Right atrium auricular region (tissue), 2 donors: ENCODE measurements at places on chromosomes 6 and 20. TPM values are rescaled to one million over a fixed set of nuclear protein-coding genes. Genes with fewer than 3 reads are reported as not detected.

MYCT1 gene
- total RNA-seq, result 15.0 TPM

- no peak overlapping the region for H3K27ac ChIP-seq
- no peaks in the 10 kb centered on the region for H3K27me3 ChIP-seq
- no peaks in the 10 kb centered on the region for H3K36me3 ChIP-seq
- no peaks in the 10 kb centered on the region for H3K4me1 ChIP-seq
These were observed 9.8 kb downstream of the BCAS4 start for GRCh38 chr20:50804437-50805348.

GRCh38 chr6:45044510-45045252 lies 283.4 kb upstream of the RUNX2 start:
- no peak for DNase-seq
- no peaks in the 10 kb centered on the region for H3K36me3 ChIP-seq
- H3K4me3 ChIP-seq, result no peak overlapping the region
- no peaks in the 10 kb centered on the region for H3K27me3 ChIP-seq

DNA sequence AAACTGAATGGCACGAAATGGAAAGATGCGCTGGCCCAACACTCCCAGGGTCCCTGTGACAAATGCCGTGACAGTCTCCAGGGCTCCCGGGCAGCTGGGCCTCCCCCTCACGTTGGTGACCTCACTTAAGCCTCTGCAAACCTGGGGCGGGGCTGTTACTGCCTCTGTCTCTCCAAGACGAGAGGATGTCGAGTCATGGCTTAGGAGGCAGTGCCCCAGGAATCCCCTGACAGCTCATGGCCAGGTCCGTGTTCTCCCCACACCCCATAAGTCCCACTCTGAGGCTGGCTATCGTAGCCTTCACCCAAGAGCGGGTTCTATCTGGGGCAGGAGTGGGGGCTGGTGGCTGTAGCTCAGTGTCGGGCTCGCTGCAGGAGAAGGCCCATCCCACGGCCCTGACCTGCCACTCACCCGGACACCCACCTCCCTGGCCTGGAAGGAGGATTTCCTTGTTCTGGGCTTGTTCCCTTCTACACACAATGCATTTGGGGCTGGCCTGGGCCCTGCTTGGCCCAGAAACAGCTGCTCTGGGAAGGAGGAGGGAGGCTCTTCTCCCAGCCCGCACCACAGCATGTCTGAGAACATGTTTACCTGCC lies 5.6 kb upstream of the RPS21 start:
- no peak for DNase-seq
- H3K27ac ChIP-seq, result peak overlapping the region; percentile 78
- no peaks in the 10 kb centered on the region for H3K36me3 ChIP-seq
- H3K27me3 ChIP-seq, result no peaks in the 10 kb centered on the region
- peaks cover 61% of the 10 kb centered on the region for H3K4me1 ChIP-seq
- H3K4me3 ChIP-seq, result peak overlapping the region; percentile 0

- no peaks in the 10 kb centered on the region for H3K27me3 ChIP-seq
- DNase-seq, result no peak
- H3K36me3 ChIP-seq, result no peaks in the 10 kb centered on the region
- H3K4me1 ChIP-seq, result no peaks in the 10 kb centered on the region
- no peak overlapping the region for H3K4me3 ChIP-seq
These were observed 15.1 kb downstream of the GATA5 start for GRCh38 chr20:62460678-62461077.

DNA sequence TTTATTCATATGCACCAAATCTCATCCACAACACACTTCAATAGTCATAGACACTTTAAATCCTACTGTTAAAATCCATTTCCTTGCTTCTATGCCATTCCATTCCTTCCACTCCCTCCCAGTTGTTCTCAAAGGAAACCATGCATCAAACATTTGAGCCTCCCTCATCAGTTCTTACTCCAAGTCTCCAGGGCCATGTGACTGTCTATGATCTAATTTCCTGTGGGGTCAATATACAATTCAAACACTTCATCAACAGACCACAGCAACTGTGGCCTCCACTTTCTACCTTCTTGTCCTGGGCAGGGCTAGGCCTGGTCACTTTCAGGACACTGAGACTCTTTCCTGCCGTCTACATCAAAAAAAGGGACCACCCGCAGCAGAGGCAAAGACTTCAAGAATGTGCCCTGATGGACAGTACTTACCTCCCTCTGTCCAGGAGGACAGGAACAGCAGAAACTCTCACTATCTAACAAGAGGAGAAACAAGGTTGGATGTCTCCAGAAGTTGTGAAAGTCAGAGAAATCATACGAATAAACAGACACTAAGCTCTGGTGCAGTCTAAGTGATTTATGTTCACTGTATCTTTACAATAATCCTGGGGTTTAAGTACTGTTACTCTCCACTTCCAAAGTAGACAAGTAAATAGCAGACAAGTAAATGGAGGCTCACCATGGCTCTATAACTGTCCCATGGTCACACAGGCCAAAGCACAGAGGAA lies 160.2 kb downstream of the QRSL1 start:
- H3K27me3 ChIP-seq, result no peaks in the 10 kb centered on the region
- H3K4me1 ChIP-seq, result no peaks in the 10 kb centered on the region
- no peaks in the 10 kb centered on the region for H3K36me3 ChIP-seq

MOCS1 gene
- 28.0 TPM for total RNA-seq

F13A1 gene
- 33.2 TPM for total RNA-seq

TUBB1 gene
- total RNA-seq, result 0.19 TPM

GRCh38 chr6:125314009-125314581 lies 12.3 kb upstream of the HDDC2 start:
- H3K36me3 ChIP-seq, result no peaks in the 10 kb centered on the region
- H3K27ac ChIP-seq, result no peak overlapping the region
- DNase-seq, result peak; percentile 82
- H3K4me3 ChIP-seq, result no peak overlapping the region
- no peaks in the 10 kb centered on the region for H3K27me3 ChIP-seq

TULP1 gene
- total RNA-seq, result not detected

BIRC7 gene
- not detected for total RNA-seq

GRCh38 chr20:8020314-8021079 lies 936 bp upstream of the TMX4 start:
- peak overlapping the region; percentile 97 for H3K27ac ChIP-seq
- H3K4me3 ChIP-seq, result no peak overlapping the region
- peaks cover 28% of the 10 kb centered on the region for H3K4me1 ChIP-seq
- no peaks in the 10 kb centered on the region for H3K36me3 ChIP-seq
- no peaks in the 10 kb centered on the region for H3K27me3 ChIP-seq
- no peak for DNase-seq

DNA sequence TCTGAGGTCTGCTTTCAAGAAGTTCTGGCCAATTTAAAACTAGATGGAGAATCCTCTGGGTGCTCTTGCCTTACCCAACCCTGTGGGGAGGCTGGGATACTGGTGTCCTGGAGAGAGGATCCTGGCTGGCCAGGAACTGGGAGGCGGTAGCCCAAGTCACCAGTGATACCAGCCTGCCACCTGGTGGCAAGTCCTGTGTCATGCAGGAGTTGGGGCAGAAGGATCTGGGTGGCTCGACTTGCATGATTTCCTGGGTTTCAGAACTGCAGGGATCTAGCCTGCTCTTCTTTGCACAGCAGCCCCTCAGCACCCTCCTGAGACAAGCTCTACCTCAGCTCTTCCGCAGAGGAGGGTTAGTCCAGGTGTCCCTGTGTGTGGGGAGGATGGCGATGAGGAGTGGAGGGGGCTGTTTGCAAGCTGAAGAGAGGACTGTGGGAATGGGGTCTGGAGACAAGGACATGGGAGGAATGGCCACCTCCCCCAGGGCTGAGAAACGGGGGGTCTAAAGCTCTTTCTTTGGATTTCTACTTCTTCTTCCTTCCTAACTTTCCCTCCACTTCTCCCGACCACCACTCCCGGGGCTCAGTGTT lies 4.2 kb downstream of the KCNK17 start:
- no peak overlapping the region for H3K4me3 ChIP-seq
- peak; percentile 76 for DNase-seq
- no peak overlapping the region for H3K27ac ChIP-seq
- no peaks in the 10 kb centered on the region for H3K36me3 ChIP-seq

DNA sequence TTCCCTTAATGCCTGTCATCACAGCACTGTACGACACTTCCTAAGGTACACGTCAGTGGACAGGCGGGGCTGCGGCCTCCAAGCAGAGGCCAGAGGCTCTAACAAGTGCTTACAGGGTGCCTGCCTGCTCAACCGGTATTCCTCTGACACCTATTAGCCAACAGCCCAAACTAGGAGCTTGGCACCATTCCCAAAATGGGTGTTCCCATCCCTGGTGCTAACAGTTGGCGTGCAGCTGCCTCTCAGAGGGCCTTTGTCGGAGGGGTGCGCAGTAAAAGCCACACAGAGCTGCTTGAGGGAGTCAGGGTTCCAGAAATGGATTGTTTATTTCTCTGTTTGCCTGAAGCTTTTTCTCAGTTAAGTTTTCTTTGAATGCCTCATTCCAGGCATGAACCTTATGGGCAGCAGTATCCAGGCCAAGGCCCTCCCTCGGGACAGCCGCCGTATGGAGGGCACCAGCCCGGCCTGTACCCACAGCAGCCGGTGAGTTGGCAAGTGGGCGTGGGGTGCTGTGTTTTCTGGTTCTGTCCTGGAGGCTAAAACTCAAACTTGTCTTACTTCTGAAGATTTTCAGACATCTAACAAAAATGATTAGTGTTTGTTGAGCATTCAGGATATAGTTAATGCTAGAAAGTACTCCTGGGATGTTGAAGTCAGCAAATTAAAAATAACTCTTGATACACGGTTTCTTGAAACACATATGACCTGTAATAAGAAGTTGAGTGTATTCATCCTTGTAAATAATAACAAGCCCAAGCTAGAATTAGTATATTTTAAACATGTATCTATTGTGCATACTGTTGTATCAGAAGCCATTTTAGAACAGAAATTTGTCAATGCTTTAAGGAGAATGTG lies 124.7 kb downstream of the TMEM242 start:
- H3K36me3 ChIP-seq, result peaks cover 48% of the 10 kb centered on the region
- H3K4me3 ChIP-seq, result no peak overlapping the region
- H3K27ac ChIP-seq, result peak overlapping the region; percentile 63
- DNase-seq, result peak; percentile 76

- H3K36me3 ChIP-seq, result no peaks in the 10 kb centered on the region
- DNase-seq, result no peak
- H3K27me3 ChIP-seq, result no peaks in the 10 kb centered on the region
- H3K4me1 ChIP-seq, result no peaks in the 10 kb centered on the region
These were observed 67.2 kb downstream of the MAP3K4 start for GRCh38 chr6:161058741-161059140.

GRCh38 chr6:140253096-140253495 lies 878.6 kb upstream of the CITED2 start:
- H3K4me1 ChIP-seq, result no peaks in the 10 kb centered on the region
- no peaks in the 10 kb centered on the region for H3K27me3 ChIP-seq
- DNase-seq, result no peak
- no peaks in the 10 kb centered on the region for H3K36me3 ChIP-seq
- H3K4me3 ChIP-seq, result no peak overlapping the region

DNA sequence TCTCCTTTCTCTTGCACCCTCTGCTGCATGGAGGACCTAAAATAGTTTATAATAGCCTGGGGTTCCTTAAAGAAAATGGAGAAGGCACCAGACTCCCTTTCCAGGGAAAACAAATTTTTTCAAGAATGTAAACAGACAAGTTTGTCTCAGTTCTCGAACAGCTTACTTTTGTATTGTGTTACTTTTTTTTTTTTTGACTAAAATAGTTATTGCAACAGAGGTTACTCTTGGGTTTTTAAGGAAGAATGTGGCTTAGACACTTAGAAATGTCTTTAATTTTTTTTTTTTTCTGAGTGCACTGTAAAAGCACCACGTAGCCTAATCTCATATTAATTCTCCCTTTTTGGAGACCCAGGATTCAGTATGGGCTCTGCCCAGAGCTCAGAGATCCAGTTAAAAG lies 148.7 kb upstream of the CARMIL1 start:
- peak overlapping the region; percentile 39 for H3K27ac ChIP-seq
- H3K4me3 ChIP-seq, result no peak overlapping the region
- no peaks in the 10 kb centered on the region for H3K27me3 ChIP-seq
- DNase-seq, result no peak

CD109 gene
- total RNA-seq, result 30.1 TPM
